ENCODE measurements at places on chromosomes 5 and 9.

- peaks cover 37% of the 10 kb centered on the region for H3K36me3 ChIP-seq
- H3K27me3 ChIP-seq: no peaks in the 10 kb centered on the region
- H3K27ac ChIP-seq: peak overlapping the region; percentile 79
- H3K4me3 ChIP-seq: peak overlapping the region; percentile 91
- no peak for DNase-seq
Measured at GRCh38 chr5:178231539-178232123, 971 bp downstream of the PHYKPL start.

DNA sequence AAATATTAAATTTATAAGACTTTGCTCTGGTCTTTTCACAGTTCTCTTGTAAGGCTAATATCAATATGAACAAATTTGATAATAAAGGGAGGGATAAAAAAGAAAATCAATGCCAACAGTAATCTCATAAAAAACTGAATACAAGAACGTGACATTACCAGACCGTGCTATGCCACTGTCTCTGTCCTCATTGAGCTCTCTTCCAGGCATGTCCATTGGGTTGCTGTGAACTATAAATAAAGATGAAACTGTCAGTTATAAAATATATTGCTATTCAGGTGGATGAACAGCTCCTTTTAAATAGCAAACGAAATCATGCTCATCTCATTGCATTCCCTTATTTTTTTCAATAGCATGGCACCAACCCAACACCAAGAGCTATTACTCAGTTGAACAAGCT lies 74.0 kb upstream of the RAPGEF6 start:
- DNase-seq: no peak
- peaks cover 34% of the 10 kb centered on the region for H3K36me3 ChIP-seq
- no peaks in the 10 kb centered on the region for H3K27me3 ChIP-seq
- no peaks in the 10 kb centered on the region for H3K4me1 ChIP-seq
- H3K27ac ChIP-seq: no peak overlapping the region

DNA sequence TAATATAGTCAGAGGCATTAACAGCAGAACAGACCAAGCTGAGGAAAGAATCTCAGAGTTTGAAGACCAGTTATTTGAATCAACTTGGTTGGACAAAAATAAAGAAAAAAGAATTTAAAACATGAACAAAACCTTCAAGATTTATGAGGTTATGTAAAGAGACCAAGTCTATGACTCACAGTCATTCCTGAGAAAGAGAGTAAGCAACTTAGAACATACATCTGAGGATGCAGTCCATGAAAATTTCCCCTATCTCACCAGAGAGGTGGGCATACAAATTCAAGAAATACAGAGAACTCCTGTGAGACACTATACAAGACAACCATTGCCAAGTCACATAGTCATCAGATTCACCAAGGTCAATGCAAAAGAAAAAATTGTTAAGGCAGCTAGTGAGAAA lies 17.4 kb upstream of the C9orf72 start:
- no peaks in the 10 kb centered on the region for H3K36me3 ChIP-seq
- DNase-seq: no peak
- no peaks in the 10 kb centered on the region for H3K4me1 ChIP-seq

- H3K27me3 ChIP-seq: no peaks in the 10 kb centered on the region
- H3K27ac ChIP-seq: no peak overlapping the region
- H3K4me3 ChIP-seq: no peak overlapping the region
- H3K36me3 ChIP-seq: no peaks in the 10 kb centered on the region
Measured at GRCh38 chr9:28051559-28052503, 478.6 kb upstream of the C9orf72 start.

- H3K27ac ChIP-seq: no peak overlapping the region
- H3K4me1 ChIP-seq: no peaks in the 10 kb centered on the region
- H3K4me3 ChIP-seq: no peak overlapping the region
- no peak for DNase-seq
Measured at GRCh38 chr5:137199966-137200365, 299.2 kb downstream of the SPOCK1 start.

GRCh38 chr5:156359476-156359875 lies 32.5 kb downstream of the SGCD start:
- no peaks in the 10 kb centered on the region for H3K36me3 ChIP-seq
- H3K27me3 ChIP-seq: no peaks in the 10 kb centered on the region
- H3K4me1 ChIP-seq: no peaks in the 10 kb centered on the region
- H3K27ac ChIP-seq: no peak overlapping the region
- DNase-seq: no peak
- no peak overlapping the region for H3K4me3 ChIP-seq

DNA sequence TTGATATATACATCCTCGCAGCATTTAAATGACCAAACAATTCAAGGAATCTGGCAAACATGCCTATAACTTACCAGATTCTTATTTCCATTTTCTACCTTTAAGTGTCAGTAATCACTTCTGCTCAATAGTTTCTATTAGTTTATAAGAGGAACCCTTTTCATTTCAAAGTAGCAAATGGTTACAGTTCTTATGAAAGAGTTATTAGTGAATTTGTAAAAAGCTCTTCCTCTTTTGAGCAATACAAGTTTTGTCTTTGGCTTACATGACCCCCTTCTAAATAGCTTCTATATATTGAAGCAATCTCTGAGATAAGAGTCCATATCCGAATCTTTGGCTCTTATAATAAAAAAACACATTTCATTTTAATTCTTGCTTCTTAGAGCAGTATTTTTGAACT lies 42.0 kb downstream of the ELL2 start:
- no peak for DNase-seq
- H3K4me3 ChIP-seq: no peak overlapping the region
- H3K27me3 ChIP-seq: no peaks in the 10 kb centered on the region
- H3K36me3 ChIP-seq: no peaks in the 10 kb centered on the region
- no peaks in the 10 kb centered on the region for H3K4me1 ChIP-seq
- no peak overlapping the region for H3K27ac ChIP-seq

DNA sequence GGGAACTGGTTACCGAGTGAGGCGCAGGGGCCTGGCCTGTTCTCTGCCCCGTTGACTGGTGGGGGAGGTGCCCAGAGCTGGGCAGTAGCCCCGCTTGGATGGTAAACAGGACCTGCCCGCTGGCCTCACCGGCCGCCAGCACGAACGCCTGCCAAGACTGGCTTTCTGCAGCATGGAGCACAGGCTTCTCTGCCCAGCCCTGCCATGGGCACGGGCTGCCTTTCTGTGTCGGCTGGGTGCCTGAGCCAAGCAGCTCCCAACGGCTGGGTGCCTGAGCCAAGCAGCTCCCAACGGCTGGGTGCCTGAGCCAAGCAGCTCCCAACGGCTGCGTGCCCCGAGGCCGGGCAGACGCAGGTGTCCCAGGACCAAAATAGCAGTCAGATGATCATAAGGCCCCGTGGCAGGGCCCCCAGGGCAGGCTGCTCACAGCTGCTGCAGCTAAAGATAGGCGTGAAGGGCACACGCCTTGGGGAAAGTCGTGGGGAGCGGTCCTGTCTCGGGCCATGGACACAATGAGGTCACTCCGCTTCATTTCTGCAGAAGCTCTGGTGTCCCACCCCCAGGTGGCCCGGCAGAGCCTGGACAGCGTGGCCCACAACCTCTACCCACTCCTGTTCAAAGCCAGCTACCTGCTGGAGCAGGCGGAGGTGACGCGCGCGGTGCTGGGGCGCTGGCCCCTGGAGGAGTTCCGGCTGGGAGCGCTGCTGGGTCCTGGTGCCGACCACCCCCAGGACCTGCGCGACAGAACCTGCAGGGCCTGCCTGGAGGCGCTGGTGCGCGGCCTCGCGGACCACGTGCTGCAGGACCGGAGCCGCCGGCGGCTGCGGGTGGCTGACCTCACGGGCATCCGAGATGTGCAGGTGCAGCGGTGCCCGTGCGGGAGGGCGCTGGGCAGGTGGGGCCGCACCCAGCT lies at the start of gene LRRC14B:
Gene LRRC14B (plus strand): TSS at position 460 of the 913 bp plus-strand sequence. CDS start 44 bp downstream, at position 504.
- DNase-seq: peak; percentile 21
- no peak within 1 kb of the TSS for H3K27ac ChIP-seq
- H3K4me1 ChIP-seq: no peaks in the 10 kb centered on the region
- no peak within 1 kb of the TSS for H3K4me3 ChIP-seq
- H3K27me3 ChIP-seq: peaks cover 67% of the 10 kb centered on the region
- no peaks in the 10 kb centered on the region for H3K36me3 ChIP-seq

Data from T-cell (primary cell).